ENCODE measurements at places on chromosomes 2 and 18.

- DNase-seq, result peak; percentile 34
These were observed 1.0 kb upstream of the B4GALT6 start for GRCh38 chr18:31685097-31686082.

DNA sequence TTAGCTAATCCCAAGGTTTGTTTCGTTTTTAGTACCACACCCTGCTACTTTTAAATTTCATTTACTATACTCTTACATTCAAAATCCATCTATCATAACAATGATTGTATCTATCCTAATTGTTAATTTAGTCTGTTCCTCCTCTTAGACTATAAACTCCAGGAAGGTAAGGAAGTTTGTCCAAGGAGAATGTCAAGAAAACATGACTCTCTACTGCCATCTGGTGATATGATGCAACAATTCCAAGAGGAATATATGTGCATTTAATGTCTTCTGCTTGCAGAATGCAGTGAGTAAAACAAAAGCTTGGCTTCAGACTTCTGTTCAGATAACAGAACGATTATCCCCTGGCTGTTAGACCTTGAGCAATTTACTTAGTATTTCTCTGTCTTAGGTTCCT is 1267.1 kb downstream of the LRP1B start:
- DNase-seq, result peak; percentile 5

- DNase-seq, result no peak
These were observed 137.7 kb upstream of the ITGB6 start for GRCh38 chr2:160337728-160338127.

DNA sequence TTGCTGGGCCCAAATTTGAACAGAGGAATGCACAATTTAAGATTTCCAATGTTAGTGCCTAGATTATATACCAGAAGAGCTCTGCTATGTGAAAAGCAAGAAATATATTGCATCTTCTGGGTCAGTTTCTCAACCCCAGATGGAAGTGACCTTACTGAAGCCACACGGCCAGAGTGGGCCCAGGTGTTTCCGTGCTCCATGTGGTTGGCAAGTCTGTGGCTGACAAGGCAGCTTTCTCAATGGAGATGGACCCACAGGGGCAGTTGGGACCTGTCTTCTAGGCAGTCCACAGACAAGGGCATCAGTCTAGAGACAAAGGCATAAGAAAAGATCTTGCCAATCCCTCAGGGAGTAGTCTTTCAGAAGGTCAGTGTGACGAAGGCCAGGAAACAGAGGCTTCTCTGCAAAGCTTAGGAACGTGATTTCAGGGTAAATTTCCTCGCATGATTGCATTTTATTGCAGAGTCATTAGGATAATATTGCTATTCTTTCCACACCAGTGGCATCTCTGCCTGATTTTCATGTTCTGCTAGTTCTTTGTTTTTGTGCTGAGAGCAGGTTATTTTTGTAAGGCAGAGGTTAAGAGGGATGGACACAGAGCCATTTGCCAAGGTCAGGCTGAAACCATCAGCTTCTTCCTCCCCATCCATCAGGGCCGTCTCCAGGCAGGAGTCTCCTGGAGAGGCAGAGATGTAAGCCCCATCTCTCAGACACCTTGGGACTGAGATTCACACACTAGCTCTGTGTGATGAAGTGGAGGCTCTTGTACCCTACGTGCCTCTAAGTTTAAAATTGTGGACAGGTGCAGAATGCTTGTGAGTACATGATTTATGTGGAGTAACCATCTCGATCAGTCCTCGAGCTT is 202.1 kb downstream of the ANKRD30B start:
- DNase-seq, result no peak

GRCh38 chr2:75068546-75068945 is 110.1 kb downstream of the POLE4 start:
- no peak for DNase-seq

- DNase-seq, result no peak
These were observed 41.9 kb downstream of the SPTBN1 start for GRCh38 chr2:54497763-54498680.

DNA sequence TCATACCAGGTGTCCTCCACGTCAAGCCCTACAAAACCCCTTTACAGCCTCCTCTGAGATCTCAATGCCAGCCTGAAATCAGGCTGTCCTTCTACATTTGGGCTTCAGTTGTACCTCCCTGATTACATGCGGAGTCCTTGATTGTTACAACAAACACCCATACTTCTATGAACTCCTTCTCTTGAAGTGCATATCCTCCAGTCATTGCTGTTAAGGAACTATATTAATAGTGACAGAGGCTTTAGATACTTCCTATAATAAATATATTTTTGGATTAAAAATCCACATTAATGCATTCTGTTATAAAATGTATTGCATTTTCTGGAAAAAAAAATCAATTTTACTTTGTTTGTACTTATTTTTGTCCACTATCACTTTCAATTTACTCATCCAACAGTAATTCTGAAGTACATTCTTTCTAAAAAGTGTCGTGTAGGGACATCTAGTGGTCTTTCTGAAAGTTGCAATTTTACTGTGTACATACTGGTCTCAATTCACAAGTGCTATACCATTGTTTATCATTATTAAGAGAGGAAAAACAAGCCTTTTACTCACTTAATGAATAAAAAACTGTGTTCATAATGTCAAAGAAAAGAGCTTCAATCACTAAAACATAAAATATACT is 316.4 kb downstream of the DSEL start:
- peak; percentile 10 for DNase-seq

- no peak for DNase-seq
These were observed 23.3 kb downstream of the CHST10 start for GRCh38 chr2:100394111-100394641.

DNA sequence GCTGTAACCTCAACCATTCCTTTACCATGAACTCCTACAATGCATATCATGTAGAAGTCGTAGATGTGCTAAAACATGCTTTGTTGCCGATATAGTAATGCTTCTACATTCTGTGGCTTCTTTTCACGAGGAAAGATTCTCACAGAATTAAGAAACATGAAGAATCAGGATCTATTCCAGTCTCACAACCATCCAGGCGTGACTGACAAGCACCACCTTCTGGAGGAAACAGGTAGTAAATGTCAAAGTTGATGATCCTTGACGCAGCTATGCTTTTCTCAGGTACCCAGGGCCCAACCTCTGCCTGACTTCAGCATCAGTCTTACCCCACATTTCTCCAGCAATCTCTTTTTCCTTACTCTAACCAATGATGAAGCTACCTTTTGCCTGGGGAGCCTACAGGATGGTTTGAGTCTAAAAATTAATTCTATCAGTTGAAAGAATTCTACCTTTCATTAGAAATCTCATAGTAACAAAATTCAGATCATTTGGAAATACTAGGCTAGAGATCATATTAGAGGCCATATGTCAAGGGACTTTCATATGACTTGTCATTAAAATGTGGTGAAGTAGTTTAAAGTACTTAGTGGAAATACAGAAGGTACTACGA is 123.3 kb upstream of the RND3 start:
- peak; percentile 48 for DNase-seq

DNA sequence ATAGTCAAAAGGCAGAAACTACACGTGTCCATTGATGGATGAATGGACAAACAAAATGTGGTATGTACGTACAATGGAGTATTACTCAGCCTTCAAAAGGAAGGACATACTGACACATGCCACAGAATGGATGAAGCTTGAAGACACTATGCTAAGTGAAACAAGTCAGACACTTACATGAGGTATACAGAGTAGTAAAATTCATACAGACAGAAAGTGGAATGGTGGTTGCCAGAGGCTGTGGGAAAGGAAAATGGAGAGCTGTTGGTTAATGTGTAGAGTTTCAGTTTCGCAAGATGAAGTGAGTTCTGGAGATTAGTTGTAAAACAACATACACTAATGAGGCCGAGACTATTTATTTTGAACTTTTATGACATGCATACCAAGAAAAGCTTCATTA is 67.4 kb upstream of the EPB41L3 start:
- DNase-seq, result no peak

GRCh38 chr2:175187378-175187777 is 5.9 kb upstream of the ATP5MC3 start:
- DNase-seq, result no peak

DNA sequence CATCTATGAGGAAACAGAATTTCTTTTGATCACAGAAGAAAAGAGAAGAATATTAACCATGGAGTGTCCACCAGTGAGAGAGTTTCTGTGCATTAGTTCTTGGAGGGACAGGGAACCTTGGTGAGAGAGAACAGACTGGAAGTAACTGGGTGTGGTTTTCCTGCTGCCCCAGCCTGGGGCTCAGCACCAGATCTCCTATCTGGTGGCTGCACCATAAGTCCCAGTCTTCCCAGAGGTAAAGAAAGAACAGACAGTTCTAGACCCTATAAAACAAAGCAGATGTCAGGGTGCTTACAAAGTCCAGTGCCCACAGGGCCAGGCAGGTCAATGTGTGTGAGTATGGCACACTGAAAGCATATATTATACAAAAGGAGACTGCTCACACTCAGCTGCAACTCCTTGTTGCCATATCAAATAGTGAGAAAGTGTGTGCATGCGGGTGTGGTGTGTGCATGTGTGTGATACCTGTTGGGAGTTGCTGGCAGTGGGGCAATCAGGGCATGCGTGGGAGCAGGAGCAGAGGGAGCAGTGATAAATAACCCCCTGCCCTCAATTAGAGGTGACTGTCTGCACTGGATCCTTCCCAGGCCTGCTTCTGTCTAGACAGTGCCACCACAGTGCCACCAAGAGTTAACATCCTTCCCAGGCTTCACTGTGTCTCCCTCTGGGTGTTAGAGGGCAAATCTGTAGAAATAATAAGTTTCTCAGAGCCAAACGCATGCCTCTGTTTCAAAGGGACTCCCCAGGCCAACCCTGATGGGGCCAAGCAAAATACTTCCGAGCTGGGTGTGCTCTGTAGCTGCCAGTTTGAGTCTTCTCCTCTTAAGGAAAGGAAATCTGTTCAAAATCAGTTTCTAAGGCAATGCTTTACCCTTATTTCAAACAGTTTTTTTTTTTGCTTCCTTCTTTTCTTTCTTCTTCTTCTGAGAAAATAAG is 45.7 kb downstream of the RDH14 start:
- no peak for DNase-seq

DNA sequence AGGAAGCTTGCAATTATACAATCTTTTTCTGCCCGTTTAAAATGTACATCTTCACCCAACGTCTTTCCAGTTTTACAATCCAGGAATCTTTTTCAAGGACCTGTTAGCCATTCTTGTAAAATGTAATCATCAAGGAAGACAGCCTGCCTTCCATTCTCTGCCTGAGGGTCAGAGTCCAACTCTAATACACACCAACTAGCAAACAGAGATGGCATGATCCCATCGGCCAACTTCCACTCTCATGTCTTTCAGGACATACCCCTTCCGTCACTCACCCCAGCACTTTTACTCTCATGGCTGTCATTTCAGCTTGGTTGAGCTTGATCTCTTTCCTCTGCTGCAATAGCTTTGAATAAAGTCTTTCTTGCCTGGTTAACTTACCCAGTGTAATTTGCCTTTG is 172.5 kb upstream of the NETO1 start:
- no peak for DNase-seq

DNA sequence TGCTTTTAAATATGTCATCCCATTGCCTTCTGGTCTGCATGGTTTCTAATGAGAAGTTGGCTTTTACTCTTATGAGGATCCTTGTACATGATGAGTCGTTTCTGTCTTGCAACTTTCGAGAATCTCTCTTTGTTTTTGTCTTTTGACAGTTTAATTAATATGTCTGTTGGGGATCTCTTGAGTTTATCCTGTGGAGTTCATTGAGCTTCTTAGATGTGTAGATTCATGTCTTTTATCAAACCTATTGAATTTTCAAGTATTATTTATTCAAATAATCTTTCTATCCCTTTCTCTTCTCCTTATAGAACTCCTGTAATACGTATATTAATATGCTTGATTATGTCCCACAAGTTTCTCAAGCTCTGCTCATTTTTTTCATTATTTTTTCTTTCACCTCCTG is 67.9 kb downstream of the TMEM185B start:
- no peak for DNase-seq

- no peak for DNase-seq
These were observed 34.1 kb downstream of the CDC42EP3 start for GRCh38 chr2:37637190-37637860.

DNA sequence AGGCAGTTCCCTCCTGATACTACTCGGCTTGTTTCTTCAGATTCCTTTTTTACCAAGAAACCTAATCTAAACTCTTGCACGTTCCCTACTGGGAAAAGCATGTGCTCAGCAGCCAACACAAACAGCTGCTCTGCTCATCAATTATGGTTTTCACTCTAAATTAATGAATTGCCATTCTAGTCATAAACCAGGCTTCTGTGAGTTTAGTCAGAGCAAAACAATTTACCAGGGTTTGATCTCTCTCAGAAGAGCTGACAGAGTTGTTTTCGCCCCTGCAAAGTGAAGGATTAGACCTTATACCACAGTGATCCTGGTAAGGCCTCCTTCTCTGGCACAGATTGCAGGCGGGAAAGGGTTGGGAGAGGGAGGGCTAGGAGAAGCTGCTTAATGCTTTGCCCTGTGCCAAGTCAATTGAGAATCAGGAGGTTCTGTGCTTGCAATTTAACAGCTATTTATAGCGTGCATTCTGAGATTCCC is 57.2 kb downstream of the REEP1 start:
- no peak for DNase-seq

DNA sequence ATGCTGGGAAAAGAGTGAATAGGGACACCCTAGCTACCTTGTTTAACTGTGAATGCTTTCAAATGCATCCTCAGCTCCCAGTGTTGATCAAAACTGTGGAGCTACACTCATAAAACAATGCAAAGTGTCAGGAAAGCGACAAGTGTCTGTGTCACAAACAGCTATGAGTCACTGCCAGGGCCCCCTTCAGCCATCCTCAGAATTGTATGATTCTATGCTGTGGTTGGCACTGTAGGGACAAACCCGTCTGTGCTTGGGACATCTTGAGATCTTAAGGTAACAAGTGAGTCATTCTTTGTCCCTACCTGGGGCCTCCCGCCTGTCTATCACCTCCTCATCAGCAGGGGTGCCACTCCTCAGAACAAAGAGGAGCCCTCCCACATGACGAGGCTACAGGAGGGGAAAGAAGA is 42.4 kb downstream of the KLF7 start:
- DNase-seq, result no peak
